ENCODE measurements at places on chromosomes 7 and 10.

DNA sequence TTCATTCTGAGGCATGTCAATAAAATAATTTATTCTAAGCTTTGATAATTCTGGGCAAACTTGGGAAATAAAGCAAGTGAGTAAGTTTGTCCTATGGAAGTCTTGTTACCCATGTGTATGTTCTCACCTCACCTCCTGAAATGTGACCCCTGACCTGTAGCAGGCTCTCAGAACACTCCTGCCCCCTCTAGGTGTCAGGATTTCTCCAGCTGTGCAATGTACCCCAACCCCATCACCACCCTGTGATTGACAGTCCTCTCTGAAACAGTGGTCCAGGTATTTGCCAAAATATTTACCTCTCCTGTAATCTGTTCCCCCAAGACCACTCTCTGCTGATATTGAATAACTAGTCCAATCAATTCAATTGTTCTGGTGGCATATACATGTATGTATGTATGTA is 122.6 kb upstream of the PTER start:
- DNase-seq, result no peak

DNA sequence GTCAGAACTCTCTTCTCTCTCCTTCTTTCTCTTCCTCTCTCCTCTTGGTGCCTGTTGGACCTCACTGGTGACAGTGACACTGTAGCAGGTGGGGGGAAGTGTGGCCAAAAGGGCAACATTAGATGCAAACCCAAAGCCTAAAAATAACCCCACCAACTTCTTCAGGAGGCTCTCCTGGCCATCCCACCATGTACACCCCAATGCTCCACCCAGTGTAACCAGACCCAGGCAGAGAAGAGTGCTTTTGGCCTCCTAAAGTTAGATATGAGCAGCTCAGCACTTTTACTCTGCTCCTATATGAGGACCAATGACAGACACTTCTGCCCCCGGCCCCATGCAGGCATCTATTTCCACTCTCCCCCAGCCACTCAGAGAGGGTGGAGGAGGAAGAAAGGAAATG is 5.5 kb downstream of the MYOZ1 start:
- no peak for DNase-seq

- no peak for DNase-seq
These were observed 4.4 kb downstream of the SPOCK2 start for GRCh38 chr10:72083790-72084459.

- peak; percentile 34 for DNase-seq
These were observed 86.1 kb upstream of the IGFBP3 start for GRCh38 chr7:46007194-46007593.

GRCh38 chr7:251005-251404 is 39.0 kb upstream of the FOXL3 start:
- no peak for DNase-seq

GRCh38 chr10:59593768-59594167 is 115.9 kb downstream of the SLC16A9 start:
- no peak for DNase-seq

DNA sequence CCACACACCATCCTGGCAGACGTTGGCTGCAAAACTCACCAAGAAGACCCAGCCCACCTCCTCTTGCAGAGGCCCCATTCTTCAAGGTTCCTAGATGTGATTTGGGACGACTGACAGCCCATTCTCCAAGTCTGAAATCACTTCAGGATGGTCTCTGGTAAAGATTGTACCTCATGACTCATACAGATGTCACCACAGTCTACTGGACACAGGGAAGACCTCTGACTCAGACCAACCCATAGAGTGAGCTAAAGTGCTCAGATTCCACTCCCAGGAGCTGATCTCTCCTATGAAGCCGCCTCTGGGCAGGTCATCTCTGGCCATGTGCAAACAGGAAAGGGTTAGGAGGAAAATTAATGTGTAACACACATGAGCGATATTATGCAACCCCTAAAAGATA is 102.4 kb upstream of the VWC2 start:
- DNase-seq, result no peak

- DNase-seq, result peak; percentile 10
These were observed 480.9 kb downstream of the ETV1 start for GRCh38 chr7:13508586-13508985.

DNA sequence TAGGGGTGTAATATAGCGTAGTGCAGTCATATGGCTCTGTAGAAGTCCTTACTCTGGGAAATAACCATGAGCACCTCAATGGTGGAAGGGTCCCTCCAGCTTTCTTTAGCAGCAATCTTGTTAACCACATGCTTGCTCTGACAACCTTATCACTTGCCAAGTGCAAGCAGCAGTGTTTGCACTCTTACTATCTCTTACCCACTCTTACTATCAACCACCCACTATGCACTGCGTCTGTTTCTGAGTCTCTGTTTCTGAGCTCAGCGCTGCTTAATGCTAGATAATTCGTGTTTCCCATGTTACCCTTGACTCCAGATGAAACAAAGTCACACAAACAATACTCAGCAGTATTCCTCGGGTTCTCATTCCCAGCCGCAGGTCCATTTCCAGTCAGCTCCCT is 433.7 kb upstream of the PFKP start:
- DNase-seq, result no peak

- DNase-seq, result no peak
These were observed 125.9 kb downstream of the ADAM12 start for GRCh38 chr10:126262233-126262838.

DNA sequence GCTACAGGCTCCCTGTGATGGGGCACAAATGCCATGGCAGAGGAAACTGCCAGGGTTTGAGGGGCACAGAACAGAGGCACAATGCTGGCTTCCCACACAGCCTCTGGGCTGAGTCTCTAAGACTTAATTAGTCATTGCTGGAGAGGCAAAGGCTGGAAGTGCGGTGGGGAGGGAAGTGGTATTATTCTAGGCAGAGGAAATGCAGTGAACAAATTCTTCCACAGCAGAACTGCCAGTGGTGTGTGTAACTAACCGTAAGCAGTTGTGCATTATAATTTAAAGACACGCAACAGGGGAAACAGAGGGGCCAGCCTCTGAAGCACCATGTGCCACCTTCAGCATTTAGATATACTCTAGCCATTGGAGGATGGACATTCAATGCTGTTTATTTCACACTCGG is 12.8 kb downstream of the ICA1 start:
- DNase-seq, result no peak

DNA sequence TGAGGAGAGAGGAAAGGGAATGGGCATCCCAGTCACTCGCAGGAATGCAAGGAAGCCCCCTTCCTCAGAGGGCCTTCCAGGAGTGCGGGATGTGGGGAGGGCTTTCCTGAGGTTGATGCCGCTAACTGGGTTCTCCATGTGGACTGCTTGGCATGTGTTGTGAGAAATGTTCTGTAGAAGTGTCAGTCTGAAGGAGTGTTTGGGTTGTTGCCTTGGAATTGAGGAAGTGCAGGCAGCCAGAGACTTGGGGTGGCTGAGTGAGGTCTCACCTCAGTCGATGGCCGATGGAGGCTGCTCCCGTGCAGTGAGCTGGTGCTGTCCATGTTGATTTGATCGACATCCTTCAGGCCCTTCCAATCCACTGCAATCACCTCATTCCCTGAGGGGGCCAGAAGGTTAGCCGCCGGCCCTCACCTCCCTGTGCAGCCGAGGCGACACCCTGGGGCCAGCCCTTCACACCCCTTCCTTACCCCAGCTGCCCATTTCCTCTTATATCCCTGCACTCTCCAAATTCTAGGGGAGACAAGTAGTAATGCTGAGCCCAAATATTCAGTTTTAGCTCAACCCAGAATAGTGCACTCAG is 2.7 kb downstream of the FAM131B start:
- no peak for DNase-seq

- peak; percentile 73 for DNase-seq
These were observed 38.2 kb downstream of the HK1 start for GRCh38 chr10:69316313-69317059.

- DNase-seq, result peak; percentile 6
These were observed 20.0 kb downstream of the LRRD1 start for GRCh38 chr7:92158660-92159575.

- DNase-seq, result no peak
These were observed 44.1 kb upstream of the LAMB1 start for GRCh38 chr7:108046952-108047506.

GRCh38 chr7:84446991-84447480 is 252.4 kb upstream of the SEMA3A start:
- no peak for DNase-seq

GRCh38 chr10:21927631-21928353 is 75.7 kb downstream of the DNAJC1 start:
- DNase-seq, result peak; percentile 63

GRCh38 chr7:1290026-1290678 is 57.5 kb downstream of the UNCX start:
- peak; percentile 22 for DNase-seq

- DNase-seq, result no peak
These were observed 101.0 kb downstream of the SVIL start for GRCh38 chr10:29533696-29534285.

GRCh38 chr7:116539879-116540278 is 15.0 kb downstream of the CAV1 start:
- DNase-seq, result no peak

GRCh38 chr7:156105337-156106106 is 293.3 kb upstream of the SHH start:
- no peak for DNase-seq

DNA sequence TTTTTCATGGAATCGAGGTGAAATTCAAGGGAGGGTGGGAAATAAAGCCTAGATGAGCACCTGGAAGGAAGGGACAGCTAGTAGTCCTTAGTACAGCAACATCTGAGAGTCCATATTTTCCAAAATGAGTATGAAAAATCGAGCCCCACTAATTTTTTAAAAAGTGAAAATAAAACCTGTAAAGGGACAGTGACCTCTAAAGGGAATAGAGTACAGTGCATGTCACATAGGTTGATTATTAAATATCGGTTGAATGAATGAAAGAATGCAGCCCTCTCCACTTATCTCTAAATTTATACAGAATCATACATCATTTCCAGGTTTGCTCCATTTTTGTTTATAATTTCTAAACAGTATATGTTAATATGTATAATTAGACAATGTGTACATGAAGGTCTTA is 1088.5 kb upstream of the GHITM start:
- no peak for DNase-seq

GRCh38 chr10:9028231-9028630 is 973.7 kb downstream of the GATA3 start:
- peak; percentile 11 for DNase-seq

GRCh38 chr7:27203365-27203953 is 3.6 kb upstream of the HOXA13 start:
- no peak for DNase-seq

DNA sequence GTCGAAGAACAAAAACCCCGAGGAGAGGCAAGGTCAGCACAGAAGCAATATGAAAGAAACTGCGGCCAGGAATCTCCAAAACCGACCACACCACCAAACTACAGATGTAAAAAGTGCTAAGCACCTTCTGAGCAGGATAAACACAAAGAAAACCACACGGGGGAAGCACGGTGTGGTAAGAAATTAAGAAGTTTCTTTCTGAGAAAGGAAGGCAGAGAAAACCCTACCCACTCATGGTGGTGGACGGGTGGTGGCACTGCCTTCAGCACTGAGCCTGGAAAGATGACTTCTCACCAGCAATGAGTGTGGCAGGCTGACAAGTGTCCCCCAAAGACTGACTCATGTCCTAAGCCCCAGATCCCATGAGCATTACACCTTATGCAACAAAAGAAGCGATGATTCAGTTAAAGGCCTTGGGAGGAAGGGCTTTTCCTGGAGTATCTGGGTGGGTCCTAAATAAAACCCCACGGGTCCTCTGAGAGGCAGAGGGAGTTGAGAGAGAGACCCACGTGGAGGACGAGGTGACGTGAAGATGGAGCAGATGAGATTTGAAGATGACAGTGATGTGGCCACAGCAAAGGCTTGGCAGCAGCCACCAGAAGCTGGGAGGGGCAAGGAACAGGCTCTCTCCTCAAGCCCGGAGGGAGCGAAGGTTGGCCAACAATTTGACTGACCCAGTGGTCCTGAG is 124.9 kb downstream of the DLG5 start:
- peak; percentile 53 for DNase-seq

DNA sequence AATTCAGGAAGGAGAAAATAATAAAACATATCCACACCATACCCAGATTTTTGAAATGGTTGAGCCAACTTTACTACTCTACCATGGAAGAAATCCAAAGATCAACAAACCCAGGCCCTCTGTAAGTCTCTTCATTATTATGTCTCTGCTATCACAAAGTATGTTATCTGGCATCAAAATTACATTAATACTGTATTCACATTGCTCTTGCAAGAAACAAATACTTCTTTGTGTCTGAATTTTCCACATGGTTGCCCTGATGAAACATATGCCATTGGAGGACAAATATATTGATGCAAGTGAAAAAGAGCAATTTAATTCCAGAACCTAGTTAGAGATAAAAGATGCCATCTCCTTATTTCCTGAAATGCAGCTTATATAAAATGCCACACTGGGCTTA is 204.0 kb downstream of the FZD1 start:
- DNase-seq, result no peak

DNA sequence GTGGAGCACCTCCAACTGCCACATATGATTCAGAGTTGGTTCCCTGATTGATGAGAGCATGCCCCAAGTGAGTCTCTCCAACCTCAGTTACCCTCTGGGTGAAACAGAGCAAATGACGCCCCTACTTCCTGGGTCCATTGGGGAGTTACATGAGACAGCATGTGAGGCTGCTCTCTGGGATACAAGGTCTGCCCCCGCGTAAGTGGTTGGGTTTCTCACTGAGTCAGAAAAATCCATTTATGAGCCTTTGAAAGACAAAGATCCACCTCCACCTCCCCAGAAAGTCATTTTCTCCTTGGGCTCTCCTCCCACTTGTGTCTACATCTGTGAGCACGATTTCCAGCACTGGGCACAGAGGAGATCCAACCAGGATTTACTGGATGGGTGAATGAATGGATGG is 70.7 kb upstream of the DNAAF5 start:
- DNase-seq, result no peak

- DNase-seq, result peak; percentile 35
These were observed 569 bp downstream of the ZNF316 start for GRCh38 chr7:6637544-6638229.

GRCh38 chr10:23338155-23338828 is 6.3 kb downstream of the C10orf67 start:
- DNase-seq, result peak; percentile 68

DNA sequence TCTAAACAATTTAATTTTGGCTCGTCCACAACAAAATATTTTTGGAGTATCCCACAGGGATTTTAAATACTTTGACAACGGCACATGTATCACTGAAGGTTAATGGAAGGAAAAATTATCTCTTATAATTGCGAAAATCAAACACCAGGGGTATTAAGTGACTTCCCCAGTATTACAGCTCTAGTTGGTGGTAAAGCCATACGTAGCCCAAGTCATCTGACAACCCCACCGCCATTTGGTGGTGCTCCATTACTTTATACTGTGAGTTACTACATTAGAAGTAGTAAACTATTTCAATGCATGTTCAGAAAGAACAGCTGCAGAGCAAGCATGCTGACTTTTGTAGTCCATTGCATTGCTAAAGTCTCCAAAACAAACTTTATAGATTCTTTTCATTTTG is 179.7 kb downstream of the HGF start:
- no peak for DNase-seq

DNA sequence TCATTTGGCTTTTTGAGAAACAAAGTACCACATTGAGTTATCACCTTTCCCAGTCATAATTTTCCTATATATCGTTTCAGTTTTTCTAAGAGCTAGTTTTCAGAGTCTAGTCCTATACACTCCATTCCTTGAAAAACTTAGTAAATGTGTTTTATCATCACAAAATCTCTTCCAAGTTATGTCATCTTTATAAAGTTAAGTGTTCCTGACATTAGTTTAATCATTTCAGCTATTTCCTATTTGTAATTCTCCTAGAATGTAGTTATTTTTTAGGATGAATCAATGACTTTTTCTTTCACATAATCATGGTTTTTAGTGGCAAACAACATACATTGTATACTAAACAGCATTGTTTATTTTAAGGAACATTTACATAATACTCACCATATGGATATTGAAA is 191.7 kb upstream of the BET1 start:
- no peak for DNase-seq

GRCh38 chr7:108239501-108240225 is 109.5 kb upstream of the LAMB4 start:
- DNase-seq, result no peak
